T follicular helper cell (primary cell): ENCODE measurements at places on chromosomes 12 and 14.

- peak; percentile 87 for DNase-seq
These were observed 5.5 kb downstream of the AQP5 start for GRCh38 chr12:49967042-49967776.

GRCh38 chr14:48814562-48814961 lies 771.6 kb downstream of the RPS29 start:
- DNase-seq = no peak

DNA sequence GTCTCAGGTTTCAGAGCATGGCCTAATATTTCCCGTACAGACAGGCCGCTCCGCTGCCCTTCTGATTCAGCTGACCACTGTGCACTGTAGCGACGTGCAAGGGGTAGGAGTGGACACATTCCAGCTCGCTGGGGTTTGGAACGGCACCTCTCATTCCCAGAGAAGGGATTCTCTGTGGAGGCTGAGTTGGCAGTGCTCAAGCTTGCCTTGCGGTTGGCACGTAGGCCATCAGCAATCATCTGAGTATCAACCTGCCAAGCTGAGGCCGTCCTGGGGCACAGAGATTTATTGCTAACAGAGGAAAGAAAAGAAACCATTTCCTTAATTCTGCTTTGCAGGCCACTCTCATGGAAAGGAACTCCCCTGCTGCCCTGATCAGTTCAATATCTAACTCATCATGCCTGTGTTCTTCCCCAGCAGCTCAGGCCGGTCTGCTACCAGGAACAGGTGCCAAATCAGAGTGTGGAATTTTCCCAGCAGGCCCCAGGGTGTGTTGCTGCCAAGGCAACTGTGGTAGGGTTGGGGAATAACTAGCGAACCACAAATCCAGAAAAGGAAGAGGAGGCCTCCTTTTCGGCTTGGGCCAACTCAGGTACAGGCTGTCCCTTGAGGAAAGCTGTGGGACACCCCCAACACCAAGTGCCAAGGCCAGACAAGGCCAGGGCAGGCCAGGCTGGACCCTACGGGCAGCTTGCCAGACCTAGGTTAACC lies 92.5 kb downstream of the SSPN start:
- DNase-seq = no peak

GRCh38 chr14:51626788-51627187 lies 24.9 kb upstream of the FRMD6 start:
- no peak for DNase-seq

DNA sequence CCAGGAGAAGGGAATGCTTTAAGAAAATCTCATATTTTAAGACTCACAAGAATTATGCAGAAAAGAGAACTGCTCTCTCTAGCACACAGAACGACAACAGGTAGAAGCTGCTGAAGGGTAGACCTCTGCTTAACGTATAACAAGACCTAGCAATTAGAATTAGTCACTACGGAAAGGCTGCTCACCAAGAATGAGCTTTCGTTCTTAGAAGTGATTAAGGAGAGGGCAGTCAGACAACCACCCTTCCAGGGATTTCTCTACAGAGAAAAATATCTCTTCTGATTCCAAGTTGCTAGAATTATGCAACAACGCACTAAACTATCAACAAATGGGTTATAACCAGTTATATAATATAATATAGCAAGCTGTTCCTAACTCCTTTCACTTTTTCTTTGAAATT lies 18.6 kb downstream of the LRIG3 start:
- DNase-seq = no peak

DNA sequence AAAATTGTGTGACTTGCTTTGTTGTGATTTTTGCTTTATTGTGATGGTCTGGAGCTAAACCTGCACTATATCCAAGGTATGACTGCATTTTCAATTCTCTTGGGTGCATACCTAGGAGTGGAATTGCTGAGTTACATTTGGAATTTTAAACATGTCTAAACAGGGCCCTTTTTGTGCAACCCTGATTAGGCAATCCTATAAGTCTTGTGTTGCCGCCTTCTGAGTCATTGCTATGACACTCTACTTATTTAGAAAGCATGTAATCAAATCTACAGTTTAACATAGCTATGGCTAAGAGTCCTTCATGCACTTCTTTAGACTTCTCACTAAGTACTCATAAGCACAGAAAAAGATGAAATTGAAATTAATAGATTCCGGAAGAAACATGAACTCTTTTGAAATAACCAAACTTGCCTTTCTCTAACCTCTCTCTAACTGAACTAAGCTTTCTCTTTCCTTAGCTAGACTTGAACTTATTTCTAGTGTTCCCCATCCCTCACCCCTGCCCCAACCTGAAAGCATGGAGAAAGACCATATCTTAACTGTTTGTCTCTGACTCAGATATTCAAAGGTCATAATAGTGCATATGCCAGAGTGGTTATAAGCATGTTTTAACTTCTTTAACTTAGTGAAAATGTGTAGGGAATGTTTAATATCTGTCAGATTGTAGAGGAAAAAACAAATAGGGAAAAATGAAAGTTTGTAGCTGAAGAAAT lies 203.0 kb downstream of the SNAPC1 start:
- no peak for DNase-seq

DNA sequence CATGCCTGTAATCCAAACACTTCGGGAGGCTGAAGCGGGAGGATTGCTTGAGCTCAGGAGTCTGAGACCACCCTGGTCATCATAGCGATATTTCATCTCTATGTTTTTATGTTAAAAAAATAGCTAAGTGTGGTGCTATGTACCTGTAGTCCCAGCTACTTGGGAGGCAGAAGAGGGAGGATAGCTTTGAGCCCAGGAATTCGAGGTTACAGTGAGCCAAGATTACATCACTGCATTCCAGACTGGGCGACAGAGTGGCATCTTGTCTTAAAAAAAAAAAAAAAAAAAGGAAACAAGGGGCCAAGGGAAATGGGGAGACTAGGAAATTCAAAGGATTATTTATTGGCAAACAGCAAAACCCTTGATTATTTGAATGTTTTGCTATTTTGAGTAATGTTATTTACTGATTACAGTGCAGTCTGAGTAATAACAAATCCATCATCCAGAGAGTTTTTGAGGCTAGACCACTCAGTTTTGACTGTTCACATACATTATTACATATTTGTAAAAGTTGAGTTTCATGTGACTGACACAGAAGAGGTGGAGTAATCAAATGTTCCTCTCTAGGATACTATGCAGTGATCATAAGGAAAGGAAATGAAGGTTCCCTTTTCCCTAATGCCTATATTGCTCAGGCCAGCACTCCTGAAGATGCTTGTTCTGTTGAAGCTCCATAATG lies 40.8 kb downstream of the PRKCH start:
- no peak for DNase-seq

- no peak for DNase-seq
These were observed 41.4 kb downstream of the PLEKHG3 start for GRCh38 chr14:64745511-64746091.

DNA sequence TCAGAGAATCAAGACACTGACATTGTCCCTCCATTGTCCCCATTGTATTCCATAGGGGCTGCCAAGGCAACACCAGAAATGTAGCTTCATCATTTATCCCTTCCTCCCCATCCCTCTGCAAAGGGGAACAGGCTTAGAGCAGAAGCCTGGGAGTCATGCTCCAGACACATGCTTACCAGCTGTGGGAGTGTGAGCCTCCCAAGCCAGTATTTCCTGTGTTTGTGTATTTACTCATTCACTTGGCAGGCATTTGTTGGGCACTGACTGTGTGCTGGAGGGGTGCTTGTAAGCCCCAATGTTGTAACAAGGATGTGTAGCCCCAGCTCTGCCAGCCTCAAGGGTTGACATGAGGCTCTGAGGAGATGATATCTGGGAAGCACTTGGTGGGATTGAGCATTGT lies 46.0 kb upstream of the TCL1A start:
- no peak for DNase-seq

GRCh38 chr14:100078997-100079725 lies 13.9 kb downstream of the EVL start:
- DNase-seq = peak; percentile 89

DNA sequence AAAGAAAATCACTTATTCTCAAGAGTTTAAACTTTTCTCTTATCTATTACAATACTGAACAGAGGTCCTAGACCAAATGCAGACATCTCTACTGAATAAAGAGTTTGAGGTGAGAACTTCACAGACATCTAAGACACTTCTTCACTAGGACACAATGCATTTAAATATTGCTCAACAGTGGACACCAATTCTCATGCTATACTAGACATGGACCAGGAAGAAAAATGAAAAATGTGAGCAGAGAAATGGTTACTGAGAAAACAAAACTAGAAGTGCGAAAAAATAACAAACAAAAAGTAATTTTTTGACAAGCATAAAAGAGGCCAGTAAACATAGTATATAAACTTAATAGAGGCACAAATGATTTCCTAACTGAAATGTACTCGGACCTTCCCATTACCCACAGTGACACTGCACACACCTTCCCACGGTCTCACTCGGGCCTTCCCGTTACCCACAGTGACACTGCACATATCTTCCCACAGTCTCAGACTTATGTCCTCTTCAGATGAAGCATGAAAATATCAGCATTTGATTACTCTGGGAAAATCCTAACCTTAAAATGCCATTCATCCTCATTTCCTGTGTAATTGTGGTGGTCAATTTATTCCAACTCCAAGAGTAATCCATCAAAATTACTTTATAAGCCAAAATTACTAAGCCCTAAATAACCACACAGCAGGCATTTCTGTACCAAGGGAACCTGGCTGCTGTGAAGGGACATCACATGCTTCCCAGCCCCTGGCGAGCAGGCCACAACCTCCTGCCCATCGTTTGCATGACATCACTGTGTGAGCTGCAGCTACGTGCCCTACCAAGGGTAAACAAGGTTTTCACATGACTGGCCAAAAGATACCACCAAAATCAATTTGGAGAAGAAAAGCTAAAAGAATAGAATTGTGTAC lies 6.4 kb downstream of the SLC15A4 start:
- DNase-seq = no peak

- DNase-seq = peak; percentile 14
These were observed 589 bp upstream of the HVCN1 start for GRCh38 chr12:110689281-110690126.

DNA sequence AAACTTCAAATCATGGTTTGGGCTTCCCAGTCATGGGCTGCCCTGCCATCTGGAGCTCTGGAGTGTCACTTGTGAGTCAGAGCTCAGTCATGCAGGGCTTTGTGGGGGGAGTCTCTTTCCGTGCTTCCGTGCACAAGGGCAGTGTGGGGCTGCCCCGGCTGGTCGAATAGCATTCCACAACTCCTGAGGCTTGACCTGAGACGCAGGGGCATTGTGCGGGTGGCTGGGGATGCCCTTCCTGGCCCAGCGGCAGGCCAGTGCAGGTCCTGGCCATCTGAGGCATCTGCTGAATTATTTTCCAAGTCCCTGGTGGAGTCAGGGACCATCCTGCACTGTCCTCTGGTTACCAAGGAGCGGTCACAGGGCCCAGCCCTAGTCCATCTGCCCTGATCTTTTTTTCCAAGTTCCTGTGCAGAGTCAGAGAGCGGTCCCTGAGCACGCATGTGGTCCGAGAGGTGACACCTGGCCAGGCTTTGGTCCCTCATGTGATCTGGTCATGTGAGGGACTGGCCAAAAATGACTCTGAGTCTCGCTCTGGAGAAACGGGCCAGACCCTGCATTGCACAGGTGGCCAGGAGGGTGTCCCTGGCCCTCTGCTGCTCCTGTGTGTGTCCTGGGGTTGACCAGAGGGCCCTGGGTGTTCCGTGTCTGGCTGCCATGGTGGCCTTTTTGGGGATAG lies 167.0 kb upstream of the ALG10B start:
- no peak for DNase-seq

GRCh38 chr14:56145965-56146364 lies 27.8 kb downstream of the PELI2 start:
- no peak for DNase-seq

- no peak for DNase-seq
These were observed 525.8 kb upstream of the ATP2B1 start for GRCh38 chr12:90234472-90234871.

DNA sequence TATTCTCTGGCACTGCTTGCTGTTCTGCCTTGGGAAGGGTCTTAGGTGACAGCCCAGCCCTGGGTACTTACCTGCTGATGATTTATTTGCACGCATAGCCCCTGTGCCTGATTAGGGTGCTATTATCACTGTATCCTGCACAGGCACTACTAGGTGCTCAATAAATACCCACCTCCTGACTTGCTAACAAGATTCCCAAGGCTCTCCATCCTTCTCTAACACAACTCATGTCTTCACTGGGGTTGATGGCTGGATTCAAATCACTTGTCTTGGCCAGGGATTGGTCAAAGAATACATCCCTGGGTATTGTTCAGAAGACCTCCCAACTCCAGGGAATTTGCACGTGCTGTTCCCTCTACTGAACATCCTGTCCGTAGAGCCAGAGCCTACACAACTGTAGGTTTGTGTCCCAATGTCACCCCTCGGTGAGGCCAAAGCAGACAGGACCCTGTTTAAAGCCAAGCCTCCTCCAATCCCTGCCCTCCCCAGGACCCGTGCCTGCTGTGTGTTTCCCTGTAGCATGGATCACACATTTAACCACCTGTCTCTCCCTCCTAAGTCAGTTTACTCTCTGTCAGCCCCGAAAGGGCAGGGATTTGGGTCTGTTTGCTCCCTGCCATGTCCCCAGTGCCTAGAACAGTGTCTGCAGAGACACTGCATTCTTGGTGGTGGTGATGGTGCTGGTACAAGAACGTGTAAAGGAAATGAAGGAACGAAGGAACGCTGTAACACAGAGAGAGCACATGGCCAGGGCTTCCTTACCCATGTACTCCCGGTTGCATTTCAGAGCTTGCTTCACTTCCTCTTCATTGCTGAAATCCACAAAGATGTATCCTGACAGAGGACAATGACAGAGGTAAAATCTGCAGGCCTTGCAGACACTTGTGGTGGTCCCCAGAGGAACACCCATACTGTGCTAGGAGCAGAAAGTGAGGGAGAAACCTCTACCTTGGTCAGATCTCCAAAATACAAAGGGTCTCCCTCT lies 16.5 kb downstream of the RBM19 start:
- no peak for DNase-seq

DNA sequence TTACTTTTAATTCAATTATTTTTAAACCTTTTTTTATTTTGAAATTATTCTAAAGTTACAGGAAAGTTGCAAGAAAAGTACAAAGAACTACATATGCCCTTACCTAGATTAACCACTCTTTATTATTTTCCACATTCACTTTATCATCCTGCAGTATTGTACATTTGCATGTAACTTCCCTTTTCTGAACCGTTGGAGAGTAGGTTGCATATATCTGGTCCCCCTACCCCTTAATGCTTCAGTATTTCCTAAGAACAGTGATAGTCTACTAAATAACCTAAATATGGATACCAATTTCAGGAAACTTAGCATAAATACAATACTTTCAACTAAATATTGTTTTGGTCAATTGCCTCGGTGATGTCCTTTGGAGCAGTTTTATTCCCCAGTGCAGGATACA lies 15.0 kb downstream of the G2E3 start:
- no peak for DNase-seq

GRCh38 chr12:92488735-92489134 lies 214.1 kb upstream of the PLEKHG7 start:
- DNase-seq = no peak

DNA sequence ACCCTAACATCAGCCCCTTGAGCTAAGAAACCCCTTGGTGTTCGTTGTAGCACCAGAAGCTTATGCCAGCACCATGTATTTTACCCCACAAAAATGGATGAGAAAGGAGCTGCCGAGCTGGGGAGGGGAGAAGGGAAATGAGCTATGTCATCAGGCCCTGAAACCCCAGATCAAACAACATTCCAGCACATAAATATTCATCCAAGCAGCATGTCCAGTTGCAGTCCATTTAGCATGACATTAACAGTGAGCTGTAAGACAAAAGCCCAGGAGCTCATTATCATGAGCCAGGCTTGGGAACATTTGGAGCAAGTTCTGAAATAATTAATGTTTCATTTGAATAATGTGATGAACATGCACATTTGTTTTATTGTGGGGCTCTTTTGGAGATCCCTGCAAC lies 630.1 kb upstream of the TMEM132C start:
- DNase-seq = no peak

- no peak for DNase-seq
These were observed 15.3 kb downstream of the DYNC1H1 start for GRCh38 chr14:101979666-101980065.

GRCh38 chr12:11832093-11832492 lies 182.6 kb downstream of the ETV6 start:
- no peak for DNase-seq
